Stimulated activated CD4-positive, alpha-beta T cell treated with anti-CD3 and anti-CD28 coated beads, Interleukin-15, amount 100 ng/mL, for 48 hours (primary cell): ENCODE measurements at places on chromosomes 6 and 20.
A peak's percentile ranks its signal among the peaks of the same experiment; 100 is the strongest.

DNA sequence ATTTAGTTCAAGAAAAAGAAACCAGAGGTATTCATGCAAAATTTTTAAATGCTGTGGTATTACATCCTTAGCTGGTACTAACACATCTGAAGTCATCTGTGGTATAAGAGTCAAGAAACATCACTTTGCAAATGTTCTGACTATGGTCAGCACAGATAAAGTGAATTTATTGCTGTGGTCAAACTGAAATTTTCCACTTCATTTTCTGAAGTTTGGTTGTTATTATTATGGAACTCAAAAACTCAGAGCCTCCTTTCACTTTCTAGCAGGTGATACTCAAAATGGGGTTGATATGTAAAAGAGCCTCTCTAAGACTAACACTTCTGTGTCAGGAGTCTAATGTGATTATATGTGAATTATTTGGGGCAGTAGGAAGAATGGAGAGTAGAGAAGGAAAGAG lies 257.8 kb downstream of the RNGTT start:
- no peak for DNase-seq

- DNase-seq = no peak
Observed at GRCh38 chr20:44586289-44586911, 4.0 kb downstream of the PKIG start.

DNA sequence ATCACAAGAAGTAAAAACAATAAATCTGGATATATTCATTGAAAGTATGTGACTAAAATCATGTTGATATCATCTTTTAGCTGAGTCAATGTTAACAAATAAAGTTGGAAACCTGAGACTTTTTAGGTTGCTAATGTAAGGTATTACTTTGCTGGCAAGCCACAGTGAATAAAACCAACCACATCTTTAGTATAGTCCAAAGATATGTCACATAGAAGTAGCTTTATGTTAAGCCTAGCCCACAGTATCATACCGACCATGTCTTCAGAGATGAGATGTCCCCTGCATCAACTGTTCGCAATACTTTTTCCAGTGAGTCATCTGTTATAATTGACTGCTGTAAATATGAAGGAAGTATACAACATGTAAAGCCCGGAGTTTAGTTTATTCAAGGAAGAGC lies 107.6 kb upstream of the MCHR2 start:
- DNase-seq = no peak

DNA sequence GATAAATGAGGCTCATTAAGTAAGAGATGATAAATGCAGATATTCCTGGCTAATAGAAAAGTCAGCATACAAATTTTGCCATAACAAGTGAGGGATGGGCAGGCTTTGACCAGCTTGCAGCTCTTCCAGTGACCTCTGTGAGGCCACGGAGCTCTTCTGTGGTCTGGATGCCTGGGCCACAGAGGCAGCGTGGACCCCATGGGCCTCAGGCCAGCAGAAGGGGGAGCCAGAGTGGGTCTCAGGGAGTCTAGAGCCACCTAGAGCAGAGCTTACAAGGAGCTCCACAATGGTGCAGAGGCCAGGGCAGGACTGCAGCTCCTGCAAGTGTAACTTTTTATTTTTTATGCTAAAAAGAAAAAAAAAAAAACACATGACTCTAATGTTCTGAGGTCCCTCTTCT lies 165.1 kb downstream of the ARID1B start:
- no peak for DNase-seq

DNA sequence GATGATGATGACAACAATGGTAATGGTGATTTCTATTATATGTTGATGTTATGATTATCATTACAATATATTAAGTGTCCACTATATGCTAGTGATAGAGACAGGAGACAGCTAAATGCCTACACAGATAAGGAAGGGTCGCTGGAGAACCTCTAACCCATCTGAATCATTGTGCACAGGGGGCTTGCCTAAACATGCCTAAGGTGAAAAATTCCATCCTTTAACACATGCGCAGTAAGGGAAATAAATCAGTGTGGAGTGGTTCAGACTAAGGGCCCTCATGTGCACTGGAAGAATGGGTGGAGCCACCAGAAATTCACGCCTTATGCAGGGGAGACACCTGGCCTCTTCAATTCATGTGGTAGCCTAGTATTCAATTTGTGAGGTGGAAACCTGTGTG lies 120.4 kb downstream of the TPBG start:
- no peak for DNase-seq

- peak; percentile 25 for DNase-seq
Observed at GRCh38 chr20:32470025-32470861, 112.1 kb downstream of the ASXL1 start.

DNA sequence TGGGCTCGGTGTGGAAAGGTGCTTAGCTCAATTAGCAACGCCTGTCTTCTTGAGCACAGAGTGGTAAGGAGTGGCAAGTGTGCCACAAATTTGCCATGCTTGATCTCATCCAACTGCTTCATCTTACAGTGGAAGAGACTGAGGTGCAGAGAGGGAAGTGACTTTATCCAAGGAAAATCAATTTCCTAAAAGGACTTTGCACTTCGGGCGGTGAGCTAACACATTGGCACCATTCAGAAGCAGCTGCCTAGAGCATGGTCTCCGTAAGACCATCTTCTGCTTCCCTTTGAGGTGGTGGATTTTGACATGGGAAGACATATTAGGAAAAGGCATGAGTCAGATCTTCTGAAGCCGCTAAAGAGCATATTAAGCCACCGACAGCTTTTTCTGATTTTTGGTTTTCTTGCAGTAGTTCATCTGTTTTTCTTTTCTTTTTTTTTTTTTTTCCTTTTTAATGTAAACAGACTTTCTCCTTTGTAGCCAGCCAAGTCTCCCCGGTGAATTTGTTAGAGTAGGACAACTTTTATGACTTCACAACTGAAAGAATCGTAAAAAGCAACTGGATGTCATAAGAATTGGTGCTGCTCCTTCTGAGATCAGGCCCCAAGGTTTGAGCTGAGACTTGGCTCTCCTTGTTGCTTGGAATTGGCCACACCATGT lies 273.2 kb downstream of the CDC5L start:
- DNase-seq = no peak

- no peak for DNase-seq
Observed at GRCh38 chr6:157486572-157486971, 105.6 kb downstream of the ZDHHC14 start.

- no peak for DNase-seq
Observed at GRCh38 chr6:104613416-104614001, 246.2 kb downstream of the HACE1 start.

DNA sequence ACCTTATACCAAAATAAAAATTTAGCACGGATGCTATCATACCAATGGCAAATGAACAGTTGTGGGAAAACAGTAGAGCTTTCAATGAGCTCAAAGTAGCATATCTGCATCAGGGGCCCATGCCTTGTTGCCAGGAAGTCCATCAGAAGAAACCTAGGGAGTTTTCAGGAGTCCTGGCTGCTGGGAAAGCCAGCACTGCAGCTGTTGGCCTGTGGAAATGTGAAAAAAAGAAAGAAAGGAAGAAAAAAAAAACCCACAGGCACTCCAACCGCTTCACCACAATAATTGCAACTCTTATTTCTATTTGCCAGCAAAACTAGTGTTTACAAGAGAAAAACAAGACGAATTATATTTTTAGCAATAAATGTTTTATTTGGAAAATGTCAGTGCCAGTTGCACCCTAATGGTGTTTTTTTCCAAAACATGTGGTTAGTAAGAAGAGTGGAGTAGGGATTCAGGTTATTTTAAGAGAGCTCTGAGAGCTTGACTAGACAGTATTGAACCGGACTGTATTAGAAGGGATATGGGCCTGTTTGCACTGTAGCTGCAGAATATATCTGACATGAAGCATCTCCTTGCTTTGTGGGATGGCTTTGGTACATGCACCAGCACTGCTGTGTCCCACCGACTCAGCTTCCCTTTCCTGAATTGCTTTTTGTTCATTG lies 137.3 kb downstream of the CCDC170 start:
- no peak for DNase-seq

- no peak for DNase-seq
Observed at GRCh38 chr20:50412499-50412898, 97.7 kb upstream of the PTPN1 start.

DNA sequence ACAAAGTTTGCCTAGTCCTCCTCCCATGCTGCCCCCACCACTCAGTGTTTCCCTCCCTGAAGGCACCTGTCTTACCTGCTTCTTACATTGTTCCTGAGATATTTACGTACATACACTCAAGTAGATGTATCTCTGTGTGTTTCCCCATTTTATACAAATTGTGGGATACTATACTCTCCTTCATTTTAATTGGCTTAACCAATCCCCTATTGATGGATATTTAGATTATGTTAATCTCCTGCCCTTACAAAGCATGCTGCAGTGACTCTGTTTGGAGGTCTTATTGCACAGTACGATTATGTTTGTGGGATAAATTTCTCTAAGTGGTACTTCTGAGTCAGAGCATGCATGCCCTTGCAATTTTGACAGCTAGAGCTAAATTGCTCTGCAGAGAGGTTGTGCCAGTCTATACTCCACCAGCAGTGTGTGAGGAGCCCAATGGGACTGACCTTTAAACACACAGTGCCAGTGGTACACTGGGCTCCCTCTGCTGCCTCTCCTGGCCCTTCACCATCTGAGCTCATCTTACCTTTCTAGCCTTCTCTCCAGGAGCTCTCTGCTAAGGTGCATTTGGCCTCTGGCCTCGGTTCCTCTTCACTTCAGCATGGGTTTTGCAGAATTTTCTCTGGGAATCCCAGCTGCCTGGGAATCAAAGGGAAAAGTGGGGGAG lies 57.4 kb downstream of the LYRM2 start:
- DNase-seq = no peak

- no peak for DNase-seq
Observed at GRCh38 chr6:167122827-167123657, at the start of gene CCR6. Gene CCR6, plus strand, starts transcription at chr6:167123096. Its CDS starts 13,039 bp downstream, at chr6:167136135.
